Stimulated activated CD8-positive, alpha-beta memory T cell treated with anti-CD3 and anti-CD28 coated beads, Interleukin-7, amount 100 ng/mL, for 48 hours (primary cell): ENCODE measurements at places on chromosomes 2 and 18.

DNA sequence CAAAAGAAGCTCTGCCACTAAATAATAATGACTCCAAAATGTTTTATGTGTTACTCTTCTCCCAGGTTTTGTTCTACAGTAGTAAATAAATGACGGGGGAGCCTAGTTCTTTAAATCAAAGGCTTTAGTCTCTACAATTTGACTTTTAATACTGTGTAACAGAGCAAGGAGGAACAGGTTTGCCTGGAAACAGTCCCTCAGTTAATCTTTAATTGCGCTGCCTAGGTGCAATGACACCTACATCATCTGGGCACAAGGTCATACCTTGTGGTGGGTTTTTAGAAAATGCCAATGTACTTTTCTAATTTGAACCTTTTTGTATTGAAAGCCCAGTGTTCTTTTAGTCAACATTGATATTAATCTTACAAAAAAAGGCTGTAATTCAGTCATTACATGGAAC lies 287.3 kb upstream of the SETBP1 start:
- DNase-seq = no peak

DNA sequence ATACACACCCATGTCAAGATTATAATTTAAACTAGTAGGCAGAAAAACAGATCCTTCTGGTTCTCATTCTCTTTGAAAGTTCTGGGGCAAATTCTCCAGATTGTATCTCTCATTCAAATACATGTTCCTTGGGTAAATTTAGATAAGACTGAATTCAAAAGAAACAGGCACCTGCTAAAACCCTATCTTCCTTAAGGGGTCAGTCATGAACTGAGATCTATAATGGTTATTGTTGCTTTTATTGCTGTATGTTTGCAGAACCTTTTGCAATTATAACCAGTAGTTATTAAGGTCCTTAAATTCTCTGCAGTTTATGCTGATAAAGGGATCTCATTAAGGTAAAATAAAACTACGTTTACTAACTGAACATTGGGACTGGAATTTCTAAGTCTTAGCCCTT lies 83.5 kb downstream of the MYO5B start:
- DNase-seq = no peak

GRCh38 chr2:178632729-178633128 lies 152.5 kb downstream of the PLEKHA3 start:
- DNase-seq = no peak

GRCh38 chr18:5603153-5603552 lies 59.4 kb upstream of the EPB41L3 start:
- no peak for DNase-seq

GRCh38 chr2:137959166-137959565 lies 5.1 kb upstream of the HNMT start:
- DNase-seq = no peak

GRCh38 chr2:192161656-192162290 lies 33.0 kb downstream of the TMEFF2 start:
- no peak for DNase-seq

DNA sequence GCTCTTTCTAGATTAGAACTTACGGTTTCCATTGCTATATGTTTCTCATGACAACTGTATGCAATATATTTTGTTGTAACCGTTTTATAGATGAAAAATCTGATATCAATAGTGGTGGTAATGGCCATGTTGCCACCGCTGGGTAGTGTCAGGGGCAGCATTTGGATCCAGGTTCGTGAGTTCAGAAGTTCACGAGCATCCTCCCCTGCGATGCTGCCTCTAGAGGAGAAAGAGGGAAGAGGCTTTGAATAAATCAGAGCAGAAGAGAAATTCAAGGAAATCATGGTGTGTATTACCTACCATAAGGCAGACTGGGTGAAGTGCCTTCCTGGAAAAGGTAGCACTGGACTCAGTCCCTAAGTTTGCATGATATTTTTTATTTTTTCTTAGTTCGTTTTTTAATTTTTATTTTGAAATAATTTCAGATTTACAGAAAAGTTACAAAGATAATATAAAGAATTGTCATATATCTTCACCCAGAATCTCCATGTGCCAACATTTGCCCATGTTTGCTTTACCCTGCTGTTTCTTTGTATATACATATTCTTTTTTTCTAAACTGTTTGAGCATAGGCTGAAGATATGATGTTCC lies 3.3 kb upstream of the ZBTB7C start:
- peak; percentile 9 for DNase-seq

- peak; percentile 46 for DNase-seq
These were observed 7.0 kb upstream of the EPG5 start for GRCh38 chr18:45974088-45974536.

DNA sequence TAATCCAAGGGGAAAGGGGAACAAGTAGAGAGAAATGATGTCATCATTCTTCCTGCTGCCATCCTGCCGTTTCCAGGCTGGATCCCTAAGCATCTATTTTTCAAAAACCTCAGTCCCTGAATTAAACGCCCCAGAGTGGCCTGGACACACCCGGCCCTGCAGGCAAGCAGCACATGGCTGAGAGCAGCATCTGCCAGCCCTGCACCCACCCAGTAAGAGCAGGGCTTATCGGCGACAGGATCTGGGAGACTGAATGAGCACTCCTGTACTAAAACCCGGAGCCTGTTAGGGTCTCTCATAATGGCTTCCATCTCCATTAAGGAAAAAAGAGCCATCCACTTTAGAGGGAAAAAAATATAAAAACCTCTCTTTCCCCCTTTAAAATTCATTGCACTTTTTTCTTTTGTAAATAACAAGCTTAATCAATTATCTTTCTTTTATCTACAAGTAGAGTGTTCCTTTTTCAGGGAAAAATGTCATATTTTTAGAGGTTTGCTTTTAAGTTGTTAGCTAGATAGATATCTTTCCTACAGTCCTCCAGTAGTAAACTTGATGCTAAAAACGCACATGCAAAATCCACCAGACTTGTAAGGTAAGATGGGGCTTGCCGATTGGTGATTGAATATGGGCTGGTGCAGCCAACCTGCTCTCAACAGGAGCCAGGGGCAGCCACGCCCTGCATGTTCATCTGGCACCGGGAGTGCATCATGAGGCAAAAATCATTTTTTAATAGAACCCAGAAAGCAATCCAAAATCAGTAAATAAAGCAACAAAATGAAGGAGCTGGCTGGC lies 457.8 kb downstream of the EIPR1 start:
- no peak for DNase-seq

GRCh38 chr18:79509536-79509930 lies 113.8 kb downstream of the NFATC1 start:
- no peak for DNase-seq

GRCh38 chr2:156452971-156453370 lies 16.8 kb downstream of the GPD2 start:
- no peak for DNase-seq

GRCh38 chr18:67845035-67845434 lies 328.5 kb upstream of the DSEL start:
- no peak for DNase-seq

- DNase-seq = no peak
These were observed 74.1 kb downstream of the MMADHC start for GRCh38 chr2:149513461-149513860.

DNA sequence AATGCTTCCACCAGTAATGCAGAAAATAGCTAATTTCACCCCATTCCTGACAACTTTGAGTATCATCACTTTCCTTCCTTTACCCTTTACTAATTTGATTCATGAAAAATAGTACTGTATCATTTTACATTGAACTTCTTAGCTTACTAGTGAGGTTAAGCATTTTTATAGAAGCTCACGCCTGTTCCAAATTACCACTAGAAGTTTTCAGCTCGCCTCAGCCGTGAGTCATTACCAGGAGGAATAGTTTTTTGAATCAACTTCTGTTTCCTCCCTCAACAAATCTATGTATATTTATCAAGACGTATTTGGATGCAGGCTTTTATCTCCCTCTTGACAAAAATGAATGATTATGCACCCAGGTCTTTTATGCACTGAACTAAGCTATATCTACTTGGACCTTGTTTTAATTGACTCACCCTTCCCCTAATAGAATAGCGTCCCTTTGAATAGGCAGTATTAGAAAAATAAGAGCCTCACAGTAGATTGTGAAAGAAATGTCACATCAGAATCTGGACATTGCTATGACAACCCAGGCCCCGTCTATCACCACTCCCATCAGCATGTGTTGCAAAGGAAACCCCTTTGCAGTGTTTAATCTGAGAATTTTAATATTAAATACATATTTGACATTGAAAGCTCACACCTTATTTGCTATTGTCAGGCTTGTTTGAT lies 207.4 kb upstream of the NRP2 start:
- no peak for DNase-seq

- peak; percentile 52 for DNase-seq
These were observed 26.0 kb upstream of the IL37 start for GRCh38 chr2:112884869-112885505.

DNA sequence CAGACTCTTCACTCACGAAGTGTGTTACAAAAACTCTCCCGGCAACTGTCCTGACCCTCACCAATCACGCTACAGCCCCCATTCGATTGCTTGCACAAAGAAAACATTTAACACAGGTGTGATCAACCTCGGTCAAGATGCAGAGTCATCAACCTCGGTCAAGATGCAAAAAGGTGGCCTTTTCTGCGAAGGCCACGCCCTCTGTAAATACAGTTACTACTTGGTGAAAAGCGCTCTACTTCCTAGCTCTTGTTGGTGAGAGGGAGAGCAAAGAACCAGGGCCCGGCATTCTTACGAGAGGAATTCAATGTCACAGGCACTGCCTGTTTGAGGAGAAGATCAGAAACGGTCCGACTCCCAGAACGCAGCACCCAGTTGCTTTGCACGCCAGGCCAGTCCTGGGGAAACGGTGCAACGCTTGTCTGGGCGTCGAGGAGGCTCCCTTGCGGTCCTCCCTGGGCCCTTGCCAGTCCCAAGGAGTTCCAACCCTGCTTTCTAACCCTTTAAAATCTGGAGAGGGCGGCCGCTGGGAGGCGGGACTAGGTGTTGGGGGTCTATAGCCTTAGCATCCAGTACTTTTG lies 1.9 kb downstream of the PIEZO2 start:
- no peak for DNase-seq

DNA sequence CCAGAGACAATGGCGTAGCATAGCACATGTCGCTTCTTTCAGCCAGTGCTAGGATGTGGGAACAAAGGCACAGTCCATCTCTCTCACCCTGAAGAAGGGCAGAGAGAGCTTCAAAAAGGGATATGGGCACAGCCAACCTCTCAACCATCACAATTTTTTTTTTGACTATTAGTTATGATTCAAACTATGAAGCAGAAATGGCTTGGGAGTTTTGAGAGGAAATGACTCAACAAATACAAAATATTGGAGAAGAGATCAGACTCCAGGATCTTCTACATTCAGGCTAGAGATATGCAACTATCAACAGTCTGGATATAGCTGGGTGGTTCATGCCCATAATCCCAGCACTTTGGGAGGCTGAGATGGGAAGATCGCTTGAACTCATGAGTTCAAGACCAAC lies 109.1 kb downstream of the MCFD2 start:
- DNase-seq = no peak

- no peak for DNase-seq
These were observed 38.8 kb downstream of the AOX1 start for GRCh38 chr2:200624658-200625057.

- no peak for DNase-seq
These were observed 550.2 kb upstream of the SETBP1 start for GRCh38 chr18:44130376-44130942.

- peak; percentile 34 for DNase-seq
These were observed 800 bp downstream of the IL1RL2 start for GRCh38 chr2:102187496-102188150.

GRCh38 chr2:82120654-82121053 lies 1816.1 kb upstream of the LRRTM1 start:
- no peak for DNase-seq

- DNase-seq = no peak
These were observed 154.2 kb upstream of the CCDC195 start for GRCh38 chr2:224870341-224870740.

DNA sequence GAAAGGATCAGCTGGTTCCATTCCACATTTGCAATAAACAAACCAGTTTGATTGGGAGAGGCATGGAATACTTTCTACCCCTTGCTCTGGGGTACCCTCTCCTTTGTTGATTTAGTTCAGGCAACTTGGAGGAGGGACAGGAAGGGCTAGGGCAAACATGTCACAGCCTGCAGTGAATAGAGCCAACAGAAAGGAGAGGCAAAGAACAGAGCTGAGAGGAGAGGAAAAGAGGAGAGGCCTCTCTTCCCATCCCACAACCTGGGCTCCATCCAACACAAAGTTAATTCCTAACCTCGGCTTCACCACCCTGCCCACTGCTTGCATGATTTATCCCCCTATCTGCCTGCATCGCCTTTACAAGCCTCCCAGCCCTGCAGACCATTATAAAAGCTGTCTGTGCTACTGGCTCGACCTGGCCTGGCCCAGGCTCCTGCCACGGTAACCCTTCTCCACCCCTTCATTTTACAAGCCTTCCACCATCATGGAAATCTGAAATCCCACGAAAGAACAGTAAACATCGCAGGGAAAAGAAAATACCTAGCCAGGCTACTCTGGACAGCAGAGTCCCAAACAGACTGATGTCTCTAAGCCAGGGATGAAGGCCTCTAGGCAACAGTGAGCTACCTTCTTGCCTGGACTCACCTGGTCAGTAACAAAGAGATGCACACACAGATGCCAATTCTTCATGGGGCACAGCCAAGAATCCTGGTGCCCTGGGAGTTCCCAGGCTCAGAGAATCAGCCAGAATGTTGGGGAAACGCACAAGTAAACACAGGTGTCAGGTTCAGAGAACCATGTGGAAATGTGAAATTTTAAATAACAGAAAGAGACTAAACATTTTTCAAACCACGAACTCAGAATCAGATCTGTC lies 43.6 kb downstream of the NHEJ1 start:
- DNase-seq = no peak

DNA sequence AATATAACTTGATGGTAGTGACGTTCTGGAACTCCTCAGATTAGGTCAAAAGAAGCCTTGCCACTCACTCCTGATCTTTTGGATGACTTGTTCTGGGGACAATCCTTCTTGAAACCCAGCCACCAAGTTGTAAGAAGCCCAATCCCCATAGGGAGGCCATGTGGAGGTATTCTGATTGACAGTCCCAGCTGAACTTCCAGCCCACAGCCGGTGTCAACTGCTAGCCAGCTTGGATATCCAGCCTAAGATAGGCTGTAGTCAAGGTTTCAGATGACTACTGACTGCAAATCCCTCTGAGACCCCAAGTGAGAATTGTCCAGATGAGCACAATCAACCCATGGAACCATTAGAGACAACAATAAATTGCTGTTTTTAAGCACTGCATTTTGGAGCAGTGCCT lies 31.4 kb downstream of the EIF2AK2 start:
- DNase-seq = no peak

- no peak for DNase-seq
These were observed 1.7 kb upstream of the ASPRV1 start for GRCh38 chr2:69962986-69963730.

GRCh38 chr2:173037245-173038120 lies 38.2 kb upstream of the MAP3K20 start:
- DNase-seq = no peak

- no peak for DNase-seq
These were observed 2.0 kb downstream of the ZNF521 start for GRCh38 chr18:25349926-25350487.

DNA sequence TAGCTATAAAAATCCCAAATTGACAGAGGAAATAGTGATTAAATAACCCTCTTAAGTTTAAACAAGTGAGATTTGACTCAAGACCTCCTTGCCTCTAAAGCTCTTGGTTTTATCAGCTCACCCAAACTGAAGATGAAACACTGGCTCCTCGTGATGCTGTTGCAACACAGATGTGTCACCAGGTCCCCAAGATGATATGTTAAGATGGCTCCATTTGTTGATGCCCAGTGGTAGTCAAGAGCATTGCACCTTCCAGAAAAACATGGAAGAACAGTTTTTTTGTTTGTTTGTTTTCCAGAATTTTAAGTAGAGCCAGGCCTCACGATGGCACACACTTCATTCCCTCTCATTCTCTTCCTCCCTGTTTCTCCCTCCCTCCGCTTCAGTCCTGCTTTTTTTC lies 399.8 kb downstream of the TXNL1 start:
- no peak for DNase-seq
